ENCODE measurements at places on chromosomes 1 and 21.

- no peak for DNase-seq
These were observed 4.3 kb upstream of the SH2D1B start for GRCh38 chr1:162416215-162416614.

DNA sequence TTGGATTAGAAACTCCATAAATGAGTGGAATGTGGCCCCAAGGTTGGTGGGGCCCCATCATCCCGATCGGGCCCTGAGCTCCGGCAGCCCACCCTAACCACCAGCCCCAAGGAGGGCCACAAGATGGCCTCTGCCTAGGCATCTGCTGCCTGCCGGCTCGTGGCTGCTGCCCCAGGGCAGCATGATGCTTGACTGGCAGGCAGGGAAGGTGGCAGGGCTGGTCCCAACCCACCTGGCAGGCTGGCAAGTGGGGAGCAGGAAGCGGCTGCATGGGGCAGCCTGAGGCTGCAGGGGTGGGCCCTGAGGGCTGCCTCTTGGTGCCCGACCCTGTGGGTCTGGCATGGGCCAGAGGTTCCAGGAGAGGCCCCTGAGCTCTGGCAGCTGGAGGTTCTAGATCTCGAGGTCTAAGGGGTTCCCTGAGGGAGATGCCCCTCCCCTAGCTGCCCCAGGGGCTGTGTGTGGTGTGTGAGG, 760 bp upstream of the GJC2 start:
- no peak for DNase-seq

GRCh38 chr1:168963601-168964000, 142.9 kb upstream of the ATP1B1 start:
- no peak for DNase-seq

- DNase-seq = no peak
These were observed 67.3 kb upstream of the LAPTM5 start for GRCh38 chr1:30824736-30825429.

- DNase-seq = no peak
These were observed 962 bp upstream of the MAN1C1 start for GRCh38 chr1:25615563-25616094.

DNA sequence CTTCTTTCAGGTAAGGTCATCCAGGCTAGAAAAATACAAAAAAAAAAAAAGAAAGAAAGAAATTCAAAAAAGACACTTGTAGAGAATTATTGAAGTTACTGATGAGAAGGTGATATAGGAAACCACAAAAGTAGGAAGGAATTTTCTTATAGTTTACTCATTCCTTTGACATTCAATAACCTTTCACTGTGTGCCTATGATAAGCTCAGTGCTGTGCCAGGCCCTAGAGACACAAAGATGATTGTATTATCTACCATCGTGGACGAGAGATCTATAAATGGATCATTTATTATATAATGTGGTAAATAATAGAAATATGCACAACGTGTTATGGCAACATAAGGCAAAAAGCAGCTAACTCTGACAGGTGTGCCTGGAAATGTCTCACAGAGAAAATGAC, 109.6 kb upstream of the NGF start:
- DNase-seq = no peak

- no peak for DNase-seq
These were observed 12.0 kb downstream of the VAV3 start for GRCh38 chr1:107952989-107953388.

DNA sequence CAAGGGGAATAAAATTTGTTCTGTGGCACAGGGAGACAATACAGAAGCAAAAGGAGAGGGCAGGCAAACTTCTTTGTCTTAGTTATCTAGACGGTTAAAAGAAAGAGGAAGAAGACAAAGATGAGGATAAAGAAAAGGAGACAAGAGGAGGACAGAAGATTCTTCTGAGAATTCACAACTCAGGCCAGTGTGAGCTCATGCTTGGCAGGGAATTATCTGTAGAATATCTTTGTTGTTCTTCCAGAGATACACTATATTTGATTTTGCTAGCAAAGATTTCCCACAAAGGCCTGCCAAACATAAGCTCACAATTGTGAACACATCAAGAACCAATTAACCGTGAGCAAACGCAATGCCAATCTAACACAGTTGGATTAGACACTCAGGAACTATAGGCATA, 21.4 kb downstream of the SLC16A1 start:
- DNase-seq = no peak

- DNase-seq = no peak
These were observed 274.8 kb downstream of the PTPRC start for GRCh38 chr1:198913667-198914066.

DNA sequence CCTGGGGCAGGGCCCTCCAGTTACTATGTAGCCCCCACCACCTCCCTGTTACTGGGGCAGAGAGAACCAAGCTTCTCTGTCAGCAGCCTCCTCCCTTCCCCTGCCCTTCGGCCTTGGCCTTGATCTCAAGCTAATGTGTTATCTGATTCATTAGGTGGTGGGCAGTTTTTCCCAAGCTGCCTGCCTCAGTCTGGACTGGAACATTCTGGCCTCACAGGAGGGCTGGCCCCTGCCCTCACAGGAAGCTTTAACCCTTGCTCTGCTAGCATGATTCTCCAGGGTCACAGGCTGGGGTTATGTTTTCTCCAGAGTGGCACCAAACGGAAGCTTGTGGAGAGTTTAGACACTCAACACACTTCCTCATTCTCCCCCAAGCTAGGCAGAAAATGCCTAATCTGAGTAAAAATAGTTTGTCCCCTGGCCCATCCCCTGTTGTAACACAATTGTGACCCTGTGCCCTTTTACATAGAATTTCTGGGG, 37.2 kb upstream of the SLC6A9 start:
- no peak for DNase-seq
